ENCODE measurements at places on chromosomes 1 and 21. TPM values are rescaled to one million over a fixed set of nuclear protein-coding genes. Genes with fewer than 3 reads are reported as not detected.

Gene CAPN9
- total RNA-seq, result not detected

Gene ZBTB8A
- total RNA-seq, result 6.8 TPM

Gene TGFBR3
- total RNA-seq, result 1.8 TPM

Gene MAP1LC3C
- total RNA-seq, result not detected

Gene IL12RB2
- total RNA-seq, result 0.53 TPM

All from bronchial epithelial cell (primary cell).